ENCODE measurements at places on chromosomes 1 and 21.

DNA sequence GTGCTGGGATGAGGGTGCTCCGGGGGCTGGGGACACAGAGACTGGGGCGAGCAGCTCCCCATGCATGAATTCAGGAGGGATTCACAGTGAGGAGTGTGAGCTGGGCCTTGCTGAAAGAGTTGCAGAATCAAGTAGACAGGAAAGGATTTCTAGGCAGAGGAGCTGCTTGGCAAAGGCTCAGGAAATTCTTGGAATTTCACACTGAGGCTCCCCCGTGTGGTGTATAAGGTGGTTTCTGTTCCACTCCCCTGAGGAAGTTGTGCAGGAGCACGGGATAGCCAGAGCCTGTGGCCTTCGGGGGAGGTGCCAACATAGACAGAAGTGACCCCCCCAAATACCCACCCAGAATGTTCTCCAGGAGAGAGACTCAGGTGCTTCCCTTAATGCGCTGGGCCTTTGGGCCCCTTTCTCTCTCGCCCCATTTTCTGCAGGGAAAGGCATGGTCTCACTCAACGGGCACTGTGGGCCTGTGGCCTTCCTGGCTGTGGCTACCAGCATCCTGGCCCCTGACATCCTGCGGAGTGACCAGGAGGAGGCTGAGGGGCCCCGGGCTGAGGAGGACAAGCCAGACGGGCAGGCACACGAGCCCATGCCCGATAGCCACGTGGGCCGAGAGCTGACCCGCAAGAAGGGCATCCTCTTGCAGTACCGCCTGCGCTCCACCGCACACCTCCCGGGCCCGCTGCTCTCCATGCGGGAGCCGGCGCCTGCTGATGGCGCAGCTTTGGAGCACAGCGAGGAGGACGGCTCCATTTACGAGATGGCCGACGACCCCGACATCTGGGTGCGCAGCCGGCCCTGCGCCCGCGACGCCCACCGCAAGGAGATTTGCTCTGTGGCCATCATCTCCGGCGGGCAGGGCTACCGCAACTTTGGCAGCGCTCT is 58.5 kb upstream of the ACTL8 start:
- DNase-seq: no peak

DNA sequence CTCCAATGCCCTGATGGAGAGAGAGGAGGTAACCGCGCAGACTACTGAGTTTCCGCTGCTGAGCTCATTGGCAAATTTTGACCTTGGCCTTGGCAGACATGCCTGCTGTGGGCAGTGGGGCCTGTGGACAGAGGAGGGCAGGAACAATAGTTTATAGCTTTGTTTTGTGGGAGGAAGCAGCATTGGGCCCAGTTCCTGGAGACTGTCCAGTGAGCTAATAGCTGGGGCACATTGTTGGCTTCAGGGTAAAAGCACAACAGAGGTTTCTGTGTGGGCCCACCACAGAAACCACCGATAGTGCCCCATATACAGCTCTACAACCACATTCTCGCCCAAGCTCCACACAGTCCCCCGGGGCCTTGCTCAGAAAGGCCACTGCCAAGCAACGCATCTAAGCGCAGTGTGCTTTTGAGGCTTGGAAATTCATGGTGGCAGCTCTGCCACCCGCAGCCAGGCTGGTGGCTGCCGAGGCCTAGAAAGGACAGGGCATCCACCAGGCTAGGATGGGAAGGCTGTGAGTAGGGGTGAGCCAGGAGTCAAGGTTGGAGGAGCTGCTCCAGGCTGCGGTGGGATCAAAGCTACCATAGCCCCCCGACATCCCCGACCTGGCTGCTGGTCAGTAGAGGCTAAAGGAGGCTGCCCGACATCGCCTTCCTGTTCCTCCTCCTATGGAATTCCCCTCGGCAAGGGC is 43.2 kb downstream of the NEK2 start:
- no peak for DNase-seq

GRCh38 chr21:43609501-43610340 is 49.6 kb downstream of the HSF2BP start:
- DNase-seq: no peak

DNA sequence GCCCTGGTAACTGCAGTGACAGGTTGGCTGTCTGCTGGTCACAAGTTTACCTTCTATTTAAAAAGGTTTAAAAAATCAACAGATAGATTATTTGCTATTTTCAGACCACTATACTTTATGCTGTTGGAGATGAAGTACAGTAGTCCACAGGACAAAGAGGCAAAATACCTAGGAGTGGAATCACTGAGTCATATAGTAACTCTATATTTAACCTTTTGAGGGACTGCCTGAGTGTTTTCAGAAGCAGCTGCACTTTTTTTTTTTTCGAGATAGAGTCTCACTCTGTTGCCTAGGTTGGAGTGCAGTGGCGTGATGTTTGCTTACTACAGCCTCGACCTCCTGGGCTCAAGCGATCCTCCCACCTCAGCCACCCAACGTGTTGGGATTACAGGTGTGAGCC is 11.7 kb downstream of the CNIH4 start:
- no peak for DNase-seq

DNA sequence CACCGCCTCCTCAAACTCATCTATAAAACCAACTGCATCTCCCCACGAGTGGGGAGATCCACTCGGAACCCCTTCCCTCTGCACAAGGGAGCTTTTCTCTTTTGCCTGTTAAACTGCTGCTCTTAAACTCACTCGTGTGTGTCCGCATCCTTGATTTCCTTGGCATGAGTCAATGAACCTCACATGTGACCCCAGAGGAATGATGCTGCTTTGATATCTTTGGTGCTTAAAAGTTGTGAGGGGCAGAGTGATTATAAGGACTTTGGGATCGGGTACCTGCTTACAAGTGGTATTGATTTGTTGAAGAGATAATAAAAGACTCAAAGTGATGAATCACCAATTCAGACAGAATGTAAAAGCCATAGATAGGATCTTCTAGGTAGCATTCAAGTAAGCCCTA is 125.3 kb downstream of the GREM2 start:
- no peak for DNase-seq

- DNase-seq: no peak
These were observed 4.7 kb downstream of the RGS8 start for GRCh38 chr1:182679684-182680083.

DNA sequence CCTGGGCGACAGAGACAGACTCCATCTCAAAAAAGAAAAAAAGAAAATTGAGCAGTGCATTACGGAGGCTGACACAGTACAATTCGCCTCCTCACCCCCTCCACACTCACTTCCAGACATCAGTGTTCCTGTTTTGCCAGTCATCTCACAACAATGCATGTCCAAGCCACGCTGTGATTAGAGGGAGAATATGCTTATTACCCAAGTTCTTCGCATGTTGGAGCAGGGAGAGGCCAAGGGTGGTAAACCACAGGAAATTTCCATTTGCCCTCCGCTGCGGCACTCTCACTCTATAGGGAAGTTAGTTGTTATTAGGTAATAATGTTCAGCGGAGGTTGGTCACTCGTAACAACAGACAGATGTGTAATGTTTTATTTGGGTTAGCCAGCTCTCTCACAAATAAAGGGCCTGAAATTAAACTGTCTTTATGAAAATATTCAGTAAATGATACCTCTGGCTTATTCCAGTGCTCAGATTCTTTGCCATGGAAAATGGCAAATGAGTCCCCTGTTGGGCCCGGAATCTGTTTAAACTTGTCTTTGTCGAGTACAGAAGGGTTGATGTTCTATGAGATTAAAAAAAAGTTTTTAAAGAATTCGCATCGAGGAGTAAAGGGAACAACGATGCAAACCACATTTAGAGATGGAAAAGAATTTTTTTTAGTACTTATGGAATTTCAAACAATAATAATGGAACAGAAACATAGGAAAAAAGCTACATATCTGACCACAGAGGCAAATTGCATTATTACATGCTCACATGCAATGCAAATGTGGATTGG is 33.1 kb downstream of the KCNJ15 start:
- no peak for DNase-seq

DNA sequence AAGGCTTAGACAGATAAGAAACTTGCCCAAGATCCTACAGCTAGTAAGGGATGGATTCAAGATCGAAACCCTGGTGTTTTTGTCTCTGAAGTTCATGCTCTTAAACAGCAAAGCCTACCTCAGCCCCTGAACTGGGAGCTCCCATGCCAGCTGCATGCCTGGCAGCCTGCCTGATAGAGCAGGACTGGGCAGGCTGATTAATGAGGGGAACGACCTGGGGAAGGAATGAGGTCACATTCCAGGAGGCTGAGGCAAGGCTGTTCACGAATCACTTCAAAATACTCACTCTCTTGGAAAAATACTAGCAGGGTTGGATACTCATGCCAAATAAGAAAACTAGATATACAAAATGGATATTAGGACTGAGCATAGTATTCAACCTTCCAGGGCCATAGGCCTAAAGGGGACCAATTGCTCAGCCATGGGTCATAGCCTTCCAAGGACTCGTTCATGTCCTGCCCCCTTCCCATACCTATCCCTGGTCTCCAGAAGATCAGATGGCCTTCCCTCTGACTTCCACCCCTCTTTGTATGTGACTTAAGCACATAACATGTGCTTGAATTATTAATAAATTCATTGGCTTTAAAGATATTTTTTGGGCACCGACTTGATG is 15.6 kb upstream of the TACSTD2 start:
- no peak for DNase-seq

DNA sequence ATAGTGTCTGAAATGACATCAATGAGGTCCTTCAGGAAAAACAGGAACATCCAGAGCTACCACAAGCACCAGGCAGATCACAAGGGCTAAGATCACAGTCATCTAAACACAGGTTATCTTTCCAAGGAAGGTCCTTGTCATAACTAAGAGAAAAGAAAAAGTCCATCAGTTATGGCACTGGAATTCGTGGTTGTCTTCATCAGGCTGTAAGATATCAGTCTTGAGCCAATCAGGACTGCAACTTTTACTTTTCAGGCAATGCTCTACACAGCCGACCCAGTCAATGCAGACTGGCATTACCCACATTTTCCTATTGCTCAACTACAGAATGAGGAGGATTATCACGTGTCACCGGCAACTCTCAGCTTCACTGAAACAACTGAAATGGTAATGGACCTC is 26.4 kb downstream of the SORT1 start:
- no peak for DNase-seq

- no peak for DNase-seq
These were observed 55.9 kb downstream of the MACO1 start for GRCh38 chr1:25486602-25487001.

- DNase-seq: no peak
These were observed 275.1 kb upstream of the GJB5 start for GRCh38 chr1:34479731-34480130.

- no peak for DNase-seq
These were observed 47.7 kb upstream of the C8B start for GRCh38 chr1:57013522-57013921.

DNA sequence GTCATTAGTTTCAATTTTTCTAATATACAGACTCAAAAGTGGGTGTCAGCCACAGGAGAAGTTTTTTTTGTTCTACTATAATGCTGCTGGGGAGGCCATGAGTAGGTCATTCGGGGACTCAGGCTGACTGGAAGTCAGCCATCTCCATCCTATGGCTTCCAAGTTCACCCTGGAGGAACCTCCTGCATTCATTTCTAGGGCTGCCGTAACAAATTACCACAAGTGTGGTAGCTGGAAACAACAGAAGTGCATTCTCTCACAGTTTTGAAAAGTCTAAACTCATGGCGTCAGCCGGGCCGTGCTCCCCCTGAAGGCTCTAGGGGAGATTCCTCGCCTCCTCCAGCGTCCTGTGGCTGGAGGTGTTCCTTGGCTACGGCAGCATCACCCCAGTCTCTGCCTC is 17.7 kb downstream of the AGT start:
- no peak for DNase-seq

DNA sequence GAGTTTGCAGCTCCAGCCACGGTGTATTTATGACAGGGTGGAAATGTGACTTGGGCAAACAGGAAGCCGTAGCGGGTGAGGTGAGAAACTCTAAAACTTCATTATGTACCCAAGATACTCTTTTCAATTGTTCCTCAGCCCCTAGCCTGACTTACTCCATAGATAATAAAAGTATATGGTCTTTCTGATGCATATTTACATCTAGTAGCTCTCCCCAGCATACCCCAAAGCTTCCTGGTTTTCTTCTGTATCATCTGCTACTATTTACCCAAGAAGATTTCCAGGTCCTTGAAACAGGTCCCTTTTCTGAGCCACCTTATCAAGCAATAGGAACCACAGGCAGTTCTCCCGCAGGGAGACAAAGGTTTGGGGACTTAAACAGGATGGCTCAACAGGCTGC is 201.5 kb upstream of the ESRRG start:
- no peak for DNase-seq

GRCh38 chr1:54465351-54465811 is 59.2 kb upstream of the SSBP3 start:
- no peak for DNase-seq

DNA sequence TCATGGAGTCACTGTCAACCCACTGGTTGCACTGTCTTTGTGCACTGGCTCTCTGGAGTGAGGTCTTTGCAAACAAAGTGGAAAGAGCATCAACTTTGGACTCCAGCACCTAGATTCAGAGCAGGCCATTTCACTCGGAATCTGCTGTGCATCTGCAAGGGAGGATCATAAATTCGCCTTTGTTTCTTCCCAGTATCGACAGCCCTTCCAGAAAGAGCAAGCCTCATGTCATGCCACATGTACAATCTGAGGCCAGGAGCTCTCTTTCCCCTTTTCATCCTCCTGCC is 853 bp upstream of the PCSK9 start:
- no peak for DNase-seq

DNA sequence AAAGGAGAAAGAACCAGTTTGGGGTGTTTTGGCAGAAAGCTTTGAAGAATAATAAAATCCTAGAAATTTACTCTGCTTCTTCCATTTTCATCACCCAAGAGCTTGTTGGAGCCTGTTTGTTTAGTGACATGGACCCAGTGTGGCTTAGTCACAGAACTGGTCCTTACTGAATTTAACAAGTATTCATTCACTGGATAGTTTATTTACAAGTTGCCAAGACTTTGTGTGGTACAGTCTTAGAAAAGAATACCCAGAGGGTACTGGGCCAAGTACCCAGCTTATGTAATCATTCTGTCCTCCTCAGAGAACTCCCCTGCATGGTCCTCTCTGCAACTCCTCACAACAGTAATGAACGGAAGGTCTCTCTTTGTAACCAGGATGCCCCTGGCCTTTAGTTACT is 16.4 kb downstream of the RAB4A start:
- no peak for DNase-seq

DNA sequence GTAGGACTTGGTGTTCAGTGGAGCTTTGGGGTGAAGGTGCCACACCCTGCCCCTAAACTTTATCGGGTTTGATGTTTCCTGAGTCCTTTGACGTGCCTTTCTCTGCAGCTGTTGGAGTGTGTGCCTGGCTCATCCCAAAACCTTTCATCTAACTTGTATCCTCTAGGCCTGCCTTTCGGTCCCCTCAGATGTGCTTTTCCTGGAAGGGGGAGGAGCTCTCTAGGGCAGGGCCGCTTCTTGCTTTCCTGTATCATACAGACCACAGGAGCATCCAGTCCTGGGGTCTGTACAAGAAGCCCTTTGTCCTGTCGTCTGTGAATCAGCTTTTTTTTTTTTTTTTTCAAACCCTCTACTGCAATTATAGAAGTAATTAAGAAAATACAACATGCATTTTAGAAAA is 35.7 kb downstream of the PTGFRN start:
- no peak for DNase-seq
